ENCODE measurements at places on chromosomes 6 and 20.
A peak's percentile ranks its signal among the peaks of the same experiment; 100 is the strongest.

GRCh38 chr6:158584236-158584651 is 24.4 kb downstream of the TMEM181 start:
- no peak for DNase-seq

- no peak for DNase-seq
Measured at GRCh38 chr6:41040940-41041536, 1.2 kb upstream of the TSPO2 start.

DNA sequence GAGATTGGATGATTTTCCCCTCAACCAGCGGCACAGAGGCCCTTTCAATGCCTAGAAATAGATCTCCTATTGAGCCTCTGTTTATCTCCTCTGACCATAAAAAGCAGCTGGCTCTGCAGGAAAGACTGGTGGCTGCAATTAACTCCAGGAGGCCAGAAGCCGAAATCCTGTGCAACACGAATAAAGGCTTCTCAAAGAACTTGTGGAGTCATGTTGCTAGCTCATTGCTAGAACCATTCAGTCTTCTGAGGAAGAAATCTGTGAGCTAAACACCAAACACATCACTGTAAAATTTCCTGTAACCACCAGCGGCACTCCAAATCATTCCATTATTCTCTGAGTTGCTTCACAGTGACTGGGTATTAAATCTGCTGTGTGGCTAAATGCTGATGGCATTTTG is 49.1 kb upstream of the TPD52L1 start:
- no peak for DNase-seq

GRCh38 chr6:88870717-88871330 is 92.6 kb downstream of the RNGTT start:
- DNase-seq, result peak; percentile 1

DNA sequence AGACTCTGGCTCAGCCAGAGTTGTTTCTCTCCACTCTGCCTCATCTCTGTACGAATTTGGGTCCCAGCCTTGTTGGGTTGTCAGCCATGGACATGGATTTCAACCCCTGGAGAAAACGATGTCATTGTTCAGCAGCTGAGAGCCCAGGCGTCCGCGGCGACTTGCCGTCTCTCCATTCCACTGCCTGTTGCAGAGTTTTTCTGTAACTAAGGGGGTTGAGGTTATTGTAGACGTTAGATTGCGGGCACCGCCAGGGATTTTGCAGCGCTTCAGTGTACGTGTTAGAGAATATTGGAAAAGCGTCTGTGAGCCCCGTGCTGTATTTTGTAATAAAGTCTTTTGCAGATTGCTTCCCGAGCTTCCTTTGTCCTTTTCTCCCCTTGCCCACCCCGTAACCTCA is 13.1 kb upstream of the RBM38 start:
- DNase-seq, result no peak

- no peak for DNase-seq
Measured at GRCh38 chr20:46928580-46929132, 34.0 kb downstream of the EYA2 start.

- DNase-seq, result no peak
Measured at GRCh38 chr6:72826037-72826436, 204.2 kb downstream of the KCNQ5 start.

- no peak for DNase-seq
Measured at GRCh38 chr6:21522797-21523456, 70.6 kb upstream of the SOX4 start.

- peak; percentile 30 for DNase-seq
Measured at GRCh38 chr20:53940907-53941545, 129.4 kb downstream of the BCAS1 start.

DNA sequence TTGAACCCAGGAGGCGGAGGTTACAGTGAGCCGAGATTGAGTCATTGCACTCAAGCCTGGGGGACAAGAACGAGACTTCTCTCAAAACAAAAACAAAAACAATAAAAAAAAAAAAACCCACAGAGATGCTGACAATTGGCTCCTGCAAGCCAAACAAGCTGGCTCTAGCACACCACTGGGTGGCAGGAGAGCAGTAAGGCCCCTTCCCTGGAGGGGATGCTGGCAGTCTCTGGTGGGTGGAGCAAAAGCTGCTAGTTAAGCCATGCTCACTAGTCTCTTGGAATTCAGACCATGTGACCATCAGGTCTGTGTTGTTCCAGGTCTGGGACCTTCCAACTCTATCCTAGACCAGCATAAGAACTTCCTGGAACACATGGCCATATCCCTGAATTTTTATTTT is 18.9 kb upstream of the DSN1 start:
- DNase-seq, result no peak

DNA sequence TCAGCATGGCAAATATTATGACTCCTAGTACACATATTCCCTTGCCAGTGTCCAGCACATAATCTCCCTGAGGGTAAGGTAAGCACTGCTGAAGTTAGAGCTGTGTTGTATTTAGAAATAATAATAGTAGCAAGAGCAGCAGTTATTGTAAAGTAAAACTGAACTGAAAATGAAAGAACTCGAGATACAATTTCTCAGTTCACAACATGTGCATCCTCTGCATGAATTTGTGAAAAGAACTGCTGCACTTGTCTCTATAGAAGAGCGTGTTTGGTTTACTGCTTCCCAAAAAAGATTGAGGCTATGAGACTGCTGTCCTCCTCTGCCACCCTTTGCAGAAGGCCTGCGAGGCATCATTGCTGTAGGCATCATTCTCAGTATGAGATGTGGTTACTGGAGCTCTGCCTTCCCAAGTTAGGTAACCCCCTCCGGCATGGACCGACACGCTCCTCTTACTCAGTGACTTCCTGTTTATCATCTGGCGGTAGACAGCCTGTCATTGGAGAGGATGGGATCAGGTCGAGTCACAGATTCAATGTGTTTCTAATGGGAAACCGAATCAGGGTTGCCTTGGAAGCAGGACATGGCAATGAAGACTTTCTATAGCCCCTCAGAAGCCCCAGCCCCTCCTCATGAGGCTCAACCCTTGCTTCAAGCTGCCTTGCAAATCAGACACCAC is 48.1 kb downstream of the SLC24A3 start:
- DNase-seq, result no peak

DNA sequence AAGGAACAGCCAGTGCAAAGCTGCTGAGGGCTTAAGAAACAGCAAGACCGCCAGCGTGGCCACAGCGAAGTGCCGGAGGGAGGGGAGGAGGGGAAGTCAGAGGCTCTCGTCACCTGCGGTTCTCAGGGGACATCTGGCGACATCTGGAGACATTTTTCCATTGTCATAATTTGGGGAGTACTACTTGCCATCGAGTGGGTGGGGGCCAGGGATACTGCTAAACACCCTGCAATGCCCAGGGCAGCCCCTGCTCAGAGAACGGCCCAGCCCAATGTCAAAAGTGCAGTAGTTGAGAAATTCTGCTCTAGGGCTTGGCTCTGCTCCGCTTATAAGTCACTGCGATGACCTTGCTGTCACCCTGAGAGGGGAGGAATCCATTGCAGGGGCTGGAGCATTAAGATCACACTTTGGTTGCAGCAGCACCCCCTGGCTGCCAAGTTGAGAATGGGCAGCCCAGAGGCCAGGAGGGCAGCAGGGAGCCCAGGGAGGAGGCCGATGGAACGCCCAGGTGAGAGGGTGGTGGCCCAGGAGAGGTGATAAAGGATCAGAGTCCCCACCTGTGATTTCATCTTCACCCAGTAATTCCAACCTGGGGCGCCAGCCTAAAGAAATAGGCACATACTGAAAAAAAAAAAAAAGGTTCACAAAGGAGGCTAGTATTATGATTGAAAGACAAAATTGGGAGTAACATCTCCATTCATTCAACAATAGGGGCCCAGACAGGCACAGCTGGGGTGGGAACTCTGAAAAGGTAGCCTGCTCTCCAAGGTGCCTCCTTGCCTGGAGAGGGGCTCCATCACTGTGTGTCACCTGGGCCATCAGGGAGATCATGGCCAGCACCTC is 218.2 kb downstream of the BMP7 start:
- no peak for DNase-seq

DNA sequence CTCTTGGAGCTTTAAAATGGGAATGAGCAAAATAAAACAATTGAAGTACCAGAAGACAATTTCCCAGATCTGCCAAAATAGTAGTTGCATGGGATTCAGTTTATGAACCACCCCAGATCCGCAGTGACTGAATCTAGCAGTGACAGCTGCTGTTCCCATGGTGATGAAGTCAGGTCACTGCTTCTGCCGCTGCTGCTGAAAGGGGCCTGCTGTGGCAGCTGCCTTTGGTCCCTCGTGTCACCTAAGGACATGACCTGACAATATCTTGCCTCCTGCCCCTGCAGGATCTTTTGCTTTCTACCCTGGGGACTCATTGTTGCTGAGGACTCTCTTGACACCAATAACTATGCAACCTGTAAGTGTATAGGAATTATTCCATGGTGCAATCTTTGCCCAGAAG is 34.3 kb upstream of the OGFRL1 start:
- DNase-seq, result no peak

- no peak for DNase-seq
Measured at GRCh38 chr20:50625986-50626677, 65.2 kb downstream of the RIPOR3 start.

DNA sequence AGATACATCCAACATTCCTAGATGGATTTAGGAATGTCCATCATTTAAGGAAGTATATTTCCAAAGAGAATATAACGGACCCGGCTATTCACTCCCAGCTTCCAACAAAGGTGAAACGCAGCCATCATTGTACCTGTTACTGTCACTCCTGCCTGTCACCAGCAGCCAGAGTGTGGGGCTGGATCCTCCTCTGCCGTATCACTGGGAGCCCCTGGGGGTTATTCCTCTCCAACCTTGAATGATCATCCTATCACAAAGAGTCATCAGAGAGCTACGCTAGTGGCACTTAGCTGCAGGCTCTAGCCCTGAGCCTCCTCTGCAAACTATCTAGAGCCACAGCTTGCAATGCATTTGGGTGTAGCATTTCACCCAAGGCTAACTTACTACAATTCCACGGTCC is 73.6 kb upstream of the NHSL1 start:
- DNase-seq, result no peak

DNA sequence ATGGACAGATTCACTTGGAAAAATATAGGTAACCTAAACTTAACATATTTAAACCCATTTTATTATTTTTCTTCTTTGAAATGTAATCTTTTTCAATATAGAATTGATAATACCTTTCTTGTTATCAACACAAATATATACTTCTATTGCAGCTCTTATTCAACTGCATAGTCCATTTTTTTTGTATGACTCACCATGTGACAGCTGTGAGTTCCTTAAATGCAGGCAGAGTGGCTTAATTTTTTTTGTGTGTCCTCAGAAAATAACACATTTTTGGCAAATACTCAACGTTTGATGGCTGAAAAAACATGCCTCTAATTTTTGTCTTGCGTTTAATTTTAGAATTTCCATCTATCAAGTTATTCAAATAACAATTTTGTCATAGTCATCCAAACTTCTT is 454.8 kb downstream of the PHF3 start:
- no peak for DNase-seq

DNA sequence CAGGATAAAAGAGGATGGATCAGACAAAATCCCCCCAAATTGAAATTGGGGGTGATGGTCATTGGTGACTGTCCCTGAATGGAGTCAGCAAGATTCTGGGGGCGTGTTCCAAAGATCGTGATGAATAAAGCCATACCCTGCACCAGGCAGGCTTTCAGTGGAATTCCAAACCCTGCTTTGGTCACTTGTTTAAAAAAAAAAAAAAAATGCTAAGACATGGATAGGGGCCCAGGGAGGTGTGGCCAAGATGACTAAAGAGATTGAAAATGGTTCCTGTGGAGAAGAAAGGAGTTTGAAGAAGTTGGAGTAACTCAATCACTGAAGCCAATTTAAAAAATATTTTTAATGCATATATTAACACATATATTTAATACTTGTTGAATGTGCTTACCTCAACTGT is 161.4 kb upstream of the KCNG1 start:
- DNase-seq, result no peak

- DNase-seq, result no peak
Measured at GRCh38 chr20:45320948-45321595, 13.0 kb upstream of the MATN4 start.

GRCh38 chr6:44715925-44716324 is 328.4 kb downstream of the CDC5L start:
- DNase-seq, result no peak

DNA sequence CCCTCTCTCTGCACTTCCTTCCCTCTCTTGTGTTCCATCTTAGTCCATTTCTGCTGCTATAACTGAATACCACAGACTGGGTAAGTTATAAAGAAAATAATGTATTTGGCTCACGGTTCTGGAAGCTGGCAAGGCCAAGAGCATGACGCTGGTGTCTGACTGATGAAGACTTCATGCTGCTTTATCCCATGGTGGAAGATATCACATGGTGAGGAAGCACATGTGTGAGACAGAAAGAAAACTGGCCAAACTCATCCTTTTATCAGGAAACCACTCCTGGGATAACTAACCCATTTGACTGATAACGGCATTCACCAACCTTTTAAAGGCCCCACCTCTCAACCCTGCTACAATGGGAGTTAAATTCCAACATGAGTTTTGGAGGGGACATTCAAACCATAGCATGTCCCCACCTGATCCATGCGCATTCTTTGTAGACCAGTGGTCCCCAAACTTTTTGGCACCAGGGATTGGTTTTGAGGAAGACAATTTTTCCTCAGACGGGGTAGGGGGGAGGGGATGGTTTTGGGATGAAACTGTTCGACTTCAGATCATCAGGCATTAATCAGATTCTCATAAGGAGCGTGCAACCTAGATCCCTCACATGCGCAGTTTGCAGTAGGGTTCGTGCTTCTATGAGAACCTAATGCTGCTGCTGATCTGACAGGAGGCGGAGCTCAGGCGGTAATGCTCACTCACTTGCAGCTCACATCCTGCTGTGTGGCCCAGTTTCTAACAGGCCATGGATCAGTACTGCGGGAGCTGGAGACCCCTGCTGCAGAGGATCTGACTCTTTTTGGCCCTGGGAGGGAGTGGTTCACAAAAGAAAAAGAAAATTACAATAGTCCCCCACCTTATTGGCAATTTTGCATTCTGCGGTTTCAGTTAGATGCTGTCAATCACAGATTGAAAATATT is 71.7 kb upstream of the RNF24 start:
- no peak for DNase-seq

DNA sequence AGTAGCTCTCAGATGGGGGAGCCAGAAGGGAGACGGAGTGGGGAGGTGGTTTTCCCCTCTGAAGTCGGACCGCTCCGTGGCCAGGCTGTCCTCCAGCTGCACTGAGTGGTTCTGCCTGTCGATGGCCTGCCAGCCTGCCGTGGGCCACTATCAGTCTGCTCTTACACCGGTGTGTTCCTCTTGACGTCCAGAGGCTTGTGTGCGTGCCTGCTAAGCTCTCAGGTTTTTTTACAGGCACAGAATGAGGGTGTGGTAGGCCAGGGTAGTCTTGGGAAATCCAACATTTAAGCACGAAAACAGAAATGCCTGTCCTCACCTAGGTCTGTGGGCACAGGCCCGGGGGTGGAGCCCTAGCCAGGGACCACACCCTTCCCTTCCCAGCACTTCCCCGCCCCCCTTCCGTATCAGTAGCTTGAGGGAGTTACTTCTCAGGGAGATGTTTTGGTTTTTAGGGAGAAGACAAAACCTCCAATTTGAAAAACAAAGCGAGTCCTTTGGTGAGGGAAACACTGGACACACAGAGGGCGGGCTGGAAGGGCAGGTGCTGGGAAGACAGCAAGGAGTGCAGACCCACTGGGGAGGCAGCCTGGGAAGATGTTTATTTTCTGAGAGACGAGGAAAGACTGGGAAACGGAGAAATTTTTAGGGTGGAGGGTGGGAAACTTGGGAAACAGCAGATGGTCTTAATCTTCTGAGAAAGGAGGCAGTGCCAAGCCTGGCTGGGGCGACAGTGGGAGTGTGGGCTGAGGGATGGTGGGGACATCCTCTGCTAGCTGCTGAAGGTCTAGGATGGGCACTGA is 106.5 kb downstream of the LY86 start:
- DNase-seq, result no peak
